Foreskin keratinocyte (primary cell): ENCODE measurements at places on chromosomes 7 and 10.

GRCh38 chr7:67429735-67430134 lies 433.1 kb downstream of the TYW1 start:
- no peak for DNase-seq

DNA sequence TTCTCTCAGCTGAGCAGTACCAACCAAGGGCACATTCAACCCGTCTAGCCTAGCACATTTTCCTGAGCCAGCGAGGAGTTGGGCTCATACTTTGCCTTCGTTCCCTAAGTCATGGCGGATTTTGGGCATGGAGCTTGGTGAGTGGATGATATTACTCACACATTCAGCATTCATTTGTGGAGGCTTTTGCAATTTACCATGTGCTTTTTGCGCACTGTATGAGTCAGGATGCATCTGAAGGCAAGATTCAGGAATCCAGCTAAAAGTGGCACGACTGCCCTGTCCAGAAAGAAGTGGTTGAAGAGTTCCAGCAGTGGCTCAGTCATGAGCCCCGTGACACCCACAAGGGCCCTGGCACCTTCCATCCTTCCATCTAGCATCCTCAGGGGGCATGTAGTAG lies 24.2 kb upstream of the MGMT start:
- no peak for DNase-seq

- DNase-seq: no peak
Observed at GRCh38 chr7:16967300-16967811, 85.6 kb upstream of the AGR3 start.

- DNase-seq: no peak
Observed at GRCh38 chr7:16080131-16080530, 341.2 kb downstream of the CRPPA start.

- DNase-seq: no peak
Observed at GRCh38 chr10:75070476-75070875, 41.0 kb upstream of the SAMD8 start.

DNA sequence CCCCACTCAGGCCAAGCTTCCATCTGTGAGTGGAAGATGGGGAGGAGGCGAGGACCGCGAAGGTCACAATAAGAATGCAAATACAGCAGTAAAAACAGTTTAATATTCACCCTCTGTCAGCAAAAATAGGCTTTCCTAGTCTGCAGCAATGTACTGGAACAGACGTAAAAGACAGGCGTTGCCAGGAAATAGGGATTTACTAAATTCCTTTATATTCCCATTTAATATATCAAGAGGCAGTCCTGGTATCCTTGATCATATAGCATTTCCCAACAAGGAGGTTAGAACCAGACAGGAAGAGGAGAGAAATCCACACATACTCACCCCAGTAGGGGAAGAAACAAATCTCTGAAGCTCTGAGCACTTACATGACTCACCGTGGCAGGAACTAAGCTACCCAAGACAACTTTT lies 1054.9 kb upstream of the C7orf33 start:
- peak; percentile 1 for DNase-seq

DNA sequence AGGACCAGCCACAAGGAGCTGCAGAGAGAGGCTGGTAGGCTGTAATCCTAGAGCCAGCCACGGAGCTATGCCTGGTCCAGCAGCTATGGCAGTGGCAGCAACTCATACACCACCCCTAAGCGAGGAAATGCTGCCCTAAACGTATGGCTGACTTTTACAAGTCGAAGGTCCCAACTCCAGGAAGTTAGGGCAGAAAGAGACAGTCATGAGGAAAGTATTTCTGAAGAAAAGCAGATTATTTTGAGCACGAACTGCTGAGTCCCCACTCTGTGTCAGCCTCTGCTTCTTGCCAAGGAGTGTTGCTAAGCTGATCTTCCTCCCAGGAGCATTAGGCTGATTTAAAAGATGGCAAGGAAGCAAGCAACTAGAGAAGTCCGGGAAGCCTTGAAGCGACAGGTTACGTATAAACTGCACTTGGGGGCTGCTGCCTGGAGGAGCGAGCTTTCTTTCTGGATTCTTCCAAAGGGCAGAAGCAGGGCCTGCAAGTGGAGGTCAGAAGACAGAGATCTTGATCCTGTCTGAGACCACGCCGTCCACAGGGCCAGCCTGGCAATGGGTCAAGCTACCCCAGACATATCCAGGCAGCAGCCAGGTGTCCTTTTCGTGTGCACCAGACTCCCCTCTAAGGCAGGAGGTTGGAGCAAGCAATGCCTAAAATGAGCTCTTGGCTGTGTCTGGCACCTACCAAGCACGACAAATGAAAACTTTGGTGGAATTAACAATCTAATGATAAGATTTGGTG lies 39.4 kb downstream of the PLXNA4 start:
- DNase-seq: no peak
